ENCODE measurements at places on chromosomes 5 and 9.

- no peak for DNase-seq
Measured at GRCh38 chr9:76595645-76596044, 136.7 kb downstream of the GCNT1 start.

DNA sequence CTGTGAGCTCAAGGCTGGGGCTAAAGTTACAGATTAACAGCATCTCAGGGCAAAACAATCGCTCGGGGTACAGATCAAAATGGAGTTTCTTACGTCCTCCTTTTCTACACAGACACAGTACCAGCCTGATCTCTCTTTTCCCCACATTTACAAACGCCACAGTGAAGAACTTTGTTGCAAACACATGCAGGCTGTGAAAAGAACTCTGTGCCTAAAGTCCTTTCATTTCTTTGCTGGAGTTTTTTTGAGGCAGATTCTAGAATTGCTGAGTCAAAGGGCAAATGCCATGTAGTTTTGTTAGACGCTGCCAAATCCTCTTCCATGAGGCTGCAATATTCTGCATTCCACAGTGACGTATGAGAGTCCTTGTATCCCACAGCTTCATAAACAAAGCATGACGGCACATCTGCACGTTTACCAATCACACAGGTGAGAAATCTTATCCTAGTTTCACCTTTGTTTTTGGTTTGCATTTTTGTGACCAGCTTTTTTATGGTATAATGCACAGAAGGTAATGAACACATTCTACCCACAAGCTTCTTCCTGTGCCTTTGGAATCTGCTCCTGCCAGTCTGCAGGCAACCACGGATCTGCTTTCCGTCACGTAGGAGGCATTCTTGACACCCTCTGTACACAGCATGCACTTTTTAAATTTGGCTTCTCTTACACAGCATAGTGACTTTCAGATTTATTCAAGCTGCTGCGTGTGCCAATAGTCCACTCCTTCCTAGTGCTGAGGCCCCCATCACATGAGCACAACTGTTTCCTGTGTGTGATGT lies 44.6 kb upstream of the LPCAT1 start:
- no peak for DNase-seq

DNA sequence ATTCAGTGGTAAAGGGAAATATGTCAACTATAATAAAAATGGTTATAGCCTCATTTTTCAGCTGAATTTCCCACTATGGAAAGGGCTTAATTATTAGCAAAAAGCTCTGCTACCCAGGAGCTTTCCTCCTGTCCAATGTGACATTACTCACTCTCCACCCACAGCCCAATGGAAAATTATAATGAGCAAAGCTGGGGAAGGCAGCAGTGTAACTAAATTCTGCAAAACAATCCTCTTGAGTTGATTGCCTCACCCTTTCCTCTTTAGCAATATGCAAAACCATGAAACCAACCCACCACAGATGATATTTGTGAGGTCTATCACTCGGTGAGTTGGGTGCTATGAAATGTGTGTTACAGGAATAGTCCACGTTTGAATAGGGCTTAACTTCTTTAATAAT lies 14.0 kb upstream of the PLPPR1 start:
- DNase-seq = no peak

DNA sequence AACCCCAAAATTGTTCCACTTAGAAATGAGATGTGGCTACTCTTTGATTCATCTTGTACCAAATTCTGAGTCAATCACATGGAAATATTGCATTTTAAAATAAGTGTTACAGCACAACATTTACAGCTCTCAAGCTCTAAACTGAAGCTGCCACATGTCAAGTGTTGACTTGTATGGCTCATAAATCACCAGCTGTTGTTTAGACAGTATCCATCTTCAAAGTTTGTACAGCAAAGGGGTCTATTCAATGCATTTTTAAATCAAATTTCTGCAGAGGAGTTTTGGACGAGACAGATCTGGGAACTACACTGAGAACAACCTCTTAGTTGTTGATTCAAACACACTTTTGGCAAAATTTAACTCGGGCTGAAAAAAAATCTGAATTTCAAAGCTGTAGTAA lies 31.4 kb downstream of the CHSY3 start:
- no peak for DNase-seq

GRCh38 chr5:132865668-132866341 lies 464 bp downstream of the GDF9 start:
- no peak for DNase-seq

- DNase-seq = no peak
Measured at GRCh38 chr5:137792303-137792702, 38.1 kb upstream of the HNRNPA0 start.

GRCh38 chr5:155309021-155309746 lies 295.6 kb downstream of the KIF4B start:
- DNase-seq = no peak

DNA sequence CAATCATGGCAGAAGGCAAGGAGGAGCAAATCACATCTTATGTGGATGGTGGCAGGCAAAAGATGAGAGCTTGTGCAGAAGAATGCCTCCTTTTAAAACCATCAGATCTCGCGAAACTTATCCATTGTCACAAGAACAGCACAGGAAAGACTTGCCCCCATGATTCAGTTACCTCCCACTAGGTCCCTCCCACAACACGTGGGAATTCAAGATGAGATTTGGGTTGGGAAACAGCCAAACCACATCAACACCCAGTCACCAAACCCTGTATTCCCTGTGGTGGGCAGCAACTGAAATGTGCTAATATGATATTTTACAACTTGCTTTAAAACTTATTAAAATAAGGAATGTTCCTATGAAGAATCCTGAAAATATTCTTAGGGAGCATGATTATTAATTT lies 54.2 kb downstream of the RASGRF2 start:
- DNase-seq = no peak

DNA sequence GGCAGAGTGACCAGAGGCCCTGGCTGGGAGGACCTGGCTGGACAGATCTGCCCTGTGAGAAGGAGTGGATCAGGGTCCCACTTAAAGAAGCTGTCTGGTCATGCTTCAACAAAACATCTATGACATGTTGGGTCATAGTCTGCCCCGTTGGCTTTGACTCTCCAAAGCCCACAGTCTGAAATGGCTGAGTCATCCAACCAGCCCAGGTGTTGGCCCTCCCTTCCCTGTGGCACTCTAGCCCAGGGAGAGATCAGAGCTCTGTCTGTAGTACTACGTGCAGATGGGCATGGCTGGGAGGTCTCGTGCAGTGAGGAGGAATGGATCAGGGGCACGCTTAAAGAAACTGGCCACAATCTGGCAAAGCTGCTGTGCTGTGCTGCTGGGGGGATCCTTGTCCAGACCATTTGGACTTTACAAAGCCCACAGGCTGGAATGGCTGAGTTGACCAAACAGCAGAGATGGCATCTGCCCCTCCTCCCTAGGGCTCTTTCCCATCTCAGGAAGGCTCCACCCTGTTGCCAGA lies 206.1 kb downstream of the TUSC1 start:
- no peak for DNase-seq

DNA sequence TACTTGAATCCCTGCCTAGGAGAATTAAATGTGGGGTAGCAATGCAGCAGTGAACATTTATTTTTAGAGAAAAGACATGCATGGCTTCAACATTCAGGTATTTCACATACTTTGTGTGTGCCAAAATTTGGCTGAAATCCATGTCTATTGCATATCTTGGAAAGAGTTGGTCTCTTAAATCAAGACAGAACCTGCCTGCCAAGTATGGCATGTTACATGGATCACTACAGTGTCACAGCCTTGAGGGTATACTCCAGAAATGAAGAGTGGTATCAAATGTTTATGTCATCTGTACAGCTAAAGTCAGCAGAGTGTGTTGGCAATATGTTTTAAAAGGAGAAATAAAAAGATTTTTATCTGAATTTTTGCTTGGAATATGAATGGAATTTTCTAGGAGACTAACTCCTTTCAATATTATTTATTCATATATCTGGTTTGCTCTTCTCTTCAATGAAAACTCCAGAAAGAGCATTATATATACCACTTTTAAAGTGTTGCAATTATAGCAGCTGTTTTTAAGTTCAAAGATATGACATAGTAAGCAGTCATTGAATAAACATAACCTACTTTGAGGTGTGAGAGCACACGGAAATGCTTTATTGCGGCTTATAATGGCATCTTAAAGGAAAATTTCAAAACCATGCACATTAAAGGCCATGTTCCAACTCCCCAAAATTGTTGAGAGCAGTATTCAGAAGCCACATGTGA lies 95.4 kb upstream of the MINAR2 start:
- no peak for DNase-seq

GRCh38 chr9:75378036-75378435 lies 289.7 kb downstream of the OSTF1 start:
- no peak for DNase-seq

GRCh38 chr5:30874241-30875034 lies 319.0 kb upstream of the CDH6 start:
- DNase-seq = no peak

DNA sequence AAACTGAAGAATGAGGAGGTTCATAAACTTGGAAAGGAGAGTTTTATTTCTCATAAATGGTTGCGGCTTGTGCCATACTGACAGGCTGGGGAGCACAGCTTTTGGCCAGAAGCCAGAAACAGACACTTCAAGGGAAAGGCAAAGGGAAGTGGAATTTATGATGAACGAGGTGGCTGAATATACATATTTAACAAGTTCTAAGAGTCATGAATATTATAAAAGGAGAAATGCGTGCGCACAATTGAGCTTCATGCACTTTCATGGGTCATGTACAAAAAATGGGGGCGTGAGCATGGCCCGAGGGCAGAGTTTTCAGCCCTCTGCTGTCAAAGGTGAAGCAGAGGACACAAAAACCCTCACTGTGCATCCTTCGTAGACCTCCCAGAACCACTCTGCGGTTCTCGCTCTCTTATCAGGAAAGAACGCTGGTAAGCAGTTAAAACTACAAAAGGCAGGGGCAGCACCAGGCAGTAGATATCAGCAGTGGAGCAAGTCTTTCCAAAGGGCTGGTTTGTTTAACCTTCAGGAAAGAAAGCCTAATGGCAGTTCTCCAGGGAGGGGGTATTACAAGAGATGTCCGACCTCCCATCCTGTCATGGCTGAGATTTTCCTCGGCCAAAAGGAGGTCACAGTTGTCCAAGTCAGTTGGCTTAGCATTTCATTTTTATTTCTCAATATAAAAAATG lies 29.0 kb downstream of the AUH start:
- no peak for DNase-seq

DNA sequence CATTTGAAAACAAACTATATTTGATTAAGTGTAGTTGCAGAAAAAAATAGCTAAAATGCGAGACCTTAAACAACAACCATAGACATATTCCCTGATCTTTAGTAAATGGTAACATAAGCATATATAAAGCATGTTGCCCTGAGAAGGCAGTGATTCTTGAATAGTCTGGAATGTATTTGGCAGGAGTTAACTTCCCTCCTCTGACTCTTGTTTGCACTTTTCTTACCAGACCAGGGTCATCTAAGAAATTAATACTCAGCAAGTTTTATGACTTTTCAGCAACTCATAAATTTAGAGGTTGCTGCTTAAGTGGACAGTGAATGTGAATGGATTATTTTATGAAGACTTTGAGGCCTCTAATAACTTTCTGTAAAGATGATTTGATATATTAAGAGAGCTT lies 55.3 kb upstream of the NUDT12 start:
- no peak for DNase-seq

GRCh38 chr5:176810081-176810597 lies at the start of gene UNC5A:
Gene UNC5A (plus strand): TSS chr5:176810559. CDS start chr5:176810751, 192 bp downstream.
- peak; percentile 73 for DNase-seq

- DNase-seq = no peak
Measured at GRCh38 chr9:86700629-86701028, 246.7 kb downstream of the GAS1 start.

DNA sequence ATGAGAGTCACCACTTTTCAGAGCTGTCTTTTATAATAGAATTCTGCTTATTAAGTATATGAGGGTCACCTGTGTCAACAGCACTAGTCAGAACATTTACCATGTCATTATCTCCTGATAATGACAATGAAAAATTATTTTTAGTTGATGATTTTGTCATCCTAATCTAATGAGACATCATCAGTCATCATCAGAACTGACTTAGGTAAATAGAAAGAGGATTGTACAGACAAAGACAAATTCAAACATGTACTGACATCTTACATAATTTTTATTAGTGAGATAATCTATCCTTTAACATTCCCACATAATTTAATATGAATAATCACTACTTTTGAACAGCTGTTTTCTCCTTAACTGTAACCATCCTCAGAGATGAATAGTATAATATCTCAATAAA lies 22.6 kb downstream of the CDH9 start:
- DNase-seq = no peak

Data from GM12891 (cell line).